ENCODE measurements at places on chromosomes 11 and 22.

GRCh38 chr11:30861531-30861930, 275.4 kb upstream of the MPPED2 start:
- no peak for DNase-seq

- DNase-seq = peak; percentile 29
Observed at GRCh38 chr11:88329563-88330250, 7.8 kb downstream of the CTSC start.

DNA sequence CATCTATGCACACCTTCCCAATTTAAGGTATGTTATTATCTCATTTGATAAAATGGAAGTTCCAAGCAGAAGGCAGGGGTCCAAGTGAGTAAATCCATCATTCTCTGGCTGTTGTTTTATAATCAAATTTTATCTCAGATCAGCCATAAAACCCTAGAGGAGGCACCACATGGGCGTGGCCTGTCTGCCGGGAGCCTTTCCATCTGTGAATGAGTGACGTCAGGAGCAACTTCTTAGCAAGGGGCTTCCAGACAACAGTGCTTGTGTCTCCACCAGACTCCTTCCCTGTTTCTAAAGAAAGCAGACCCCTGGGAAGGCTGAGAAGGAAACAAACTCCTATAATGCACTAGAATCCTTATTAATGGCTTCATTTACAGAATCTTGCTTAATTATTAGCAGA, 13.5 kb downstream of the SEZ6L start:
- DNase-seq = no peak

GRCh38 chr22:20745119-20745518, 28.8 kb upstream of the SERPIND1 start:
- DNase-seq = no peak

GRCh38 chr11:115965767-115966504, 461.7 kb upstream of the CADM1 start:
- no peak for DNase-seq

DNA sequence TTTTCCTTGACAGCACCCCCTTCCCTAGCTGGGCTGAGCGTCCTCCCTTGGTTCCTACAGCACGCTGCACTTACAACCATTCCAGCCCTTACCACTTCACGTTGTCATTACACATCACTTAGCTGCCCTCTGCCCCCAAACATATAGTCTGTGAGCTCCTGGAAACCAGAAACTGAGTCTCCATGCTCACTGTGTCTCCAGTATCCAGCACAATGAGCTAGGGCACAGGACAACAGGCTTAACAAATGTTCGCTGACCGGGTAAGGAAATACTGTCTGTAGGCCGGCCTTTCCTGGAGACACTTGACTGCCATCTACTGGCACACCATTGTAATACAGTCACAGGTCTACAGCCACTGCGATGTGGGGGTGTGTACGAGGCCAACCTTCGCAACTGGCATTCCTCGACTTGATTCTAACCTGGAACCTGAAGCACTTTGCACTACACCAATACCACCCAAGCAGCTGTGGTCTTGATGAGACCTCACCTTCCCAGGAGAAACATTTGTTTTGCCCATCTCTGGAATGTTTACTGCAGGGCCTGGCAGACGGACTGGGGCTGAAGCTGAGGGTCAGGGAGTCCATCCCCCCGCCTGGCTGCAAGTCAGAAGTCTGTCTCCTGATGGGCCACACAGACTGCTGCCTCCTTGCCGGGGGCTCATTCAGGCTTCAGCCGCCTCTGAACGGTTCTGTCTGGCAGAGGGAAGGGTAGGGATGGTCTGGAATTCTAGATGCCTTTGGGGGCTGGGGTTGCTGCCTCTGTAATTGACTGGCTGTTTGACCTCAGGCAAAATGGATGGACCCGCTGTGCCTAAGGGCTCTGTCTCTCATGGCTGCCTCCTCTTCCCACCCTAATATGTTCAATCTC, 72.0 kb downstream of the SYN3 start:
- DNase-seq = peak; percentile 91

DNA sequence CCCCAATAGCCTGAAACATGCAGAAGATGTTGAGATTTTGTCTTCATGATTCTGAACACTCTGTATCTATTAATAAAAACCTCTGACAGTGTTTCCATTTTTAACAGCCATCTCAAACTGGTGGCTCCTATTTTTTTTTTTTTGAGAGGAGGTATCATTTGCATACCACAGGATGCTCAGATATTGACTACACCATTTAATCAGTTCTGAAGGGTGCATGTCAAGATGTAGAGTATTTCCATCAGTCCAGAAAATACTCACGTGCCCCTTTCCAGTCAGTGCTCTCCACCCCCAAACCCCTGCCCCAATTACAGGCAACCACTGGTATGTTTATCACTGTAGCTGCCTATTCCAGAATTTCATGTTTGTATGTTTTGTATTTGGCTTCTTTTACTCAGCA, 85.3 kb upstream of the SORL1-AS1 start:
- no peak for DNase-seq

DNA sequence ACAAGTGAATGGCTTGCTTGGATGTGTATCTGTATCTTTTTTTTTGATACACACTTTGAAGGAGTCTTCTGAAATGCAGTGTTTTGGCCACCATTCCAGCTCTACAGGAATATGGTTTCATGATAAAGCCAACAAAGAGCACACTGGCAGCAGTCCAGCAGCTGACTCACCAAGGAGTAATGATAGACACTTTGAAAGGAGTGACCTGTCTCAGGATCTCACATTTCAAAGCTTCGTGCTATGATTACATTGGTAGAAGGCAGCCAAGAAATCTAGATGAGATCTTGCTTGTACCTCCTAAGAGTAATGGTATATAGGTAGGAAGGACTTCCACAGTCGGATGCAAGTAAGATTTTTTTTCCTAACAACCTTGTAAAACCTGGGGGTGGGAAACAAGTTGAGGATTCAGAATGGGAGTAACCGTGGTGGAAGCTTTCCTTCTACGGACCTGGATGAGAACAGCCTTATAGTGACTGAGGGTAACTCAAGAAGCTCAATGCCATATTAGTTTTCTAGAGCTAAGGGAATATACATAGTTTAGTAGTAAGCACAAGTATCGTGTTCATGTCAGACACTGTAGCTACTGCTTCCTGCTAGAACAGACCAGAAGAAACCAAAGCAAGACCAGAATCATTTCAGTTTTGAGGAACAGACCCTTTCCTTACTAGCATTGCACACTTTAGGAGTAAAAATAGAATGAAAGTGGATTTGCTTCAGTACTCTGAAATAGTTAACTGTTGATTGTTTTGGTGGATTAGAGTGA, 25.0 kb downstream of the MTMR3 start:
- DNase-seq = peak; percentile 88

DNA sequence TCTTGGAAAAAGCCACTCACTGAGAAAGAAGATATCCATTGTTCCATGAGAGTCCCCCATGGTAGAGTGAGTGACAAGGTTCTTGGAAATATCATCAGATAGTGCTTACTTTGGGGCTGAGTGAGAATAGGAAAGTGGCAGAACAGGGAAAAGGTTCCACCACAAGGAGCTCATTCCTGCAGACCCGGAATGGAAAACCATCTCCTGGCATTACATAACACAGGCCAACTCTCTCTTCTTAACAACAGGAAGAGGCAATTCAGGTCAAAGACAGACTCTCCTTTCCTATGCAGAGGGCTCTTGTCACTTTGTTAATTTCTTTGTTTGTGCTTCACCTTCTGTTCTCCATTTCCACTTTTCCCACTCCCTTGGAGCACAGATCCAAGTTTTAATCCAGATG, 259.7 kb downstream of the KIRREL3 start:
- no peak for DNase-seq

DNA sequence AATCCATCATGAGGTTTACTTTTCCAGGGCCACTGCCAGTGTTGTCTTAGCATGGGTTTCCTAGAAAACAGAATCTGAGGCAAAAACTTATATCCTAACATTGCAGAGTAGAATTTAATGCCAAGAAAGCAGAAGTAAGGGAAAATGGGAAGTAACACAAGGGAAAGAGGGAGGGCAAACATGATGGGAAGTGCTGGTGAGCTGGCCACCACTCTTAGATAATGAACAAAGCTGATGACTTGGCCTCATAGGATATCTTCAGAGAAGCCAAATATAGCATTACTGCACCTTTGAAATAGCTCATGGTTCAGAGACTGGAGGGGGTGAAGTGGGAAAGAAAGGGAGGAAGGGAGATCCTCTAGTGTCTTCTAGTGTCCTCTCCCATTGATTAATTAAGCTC, 24.8 kb upstream of the CALCB start:
- DNase-seq = no peak

- peak; percentile 16 for DNase-seq
Observed at GRCh38 chr22:19844377-19845053, 10.2 kb downstream of the GNB1L start.

DNA sequence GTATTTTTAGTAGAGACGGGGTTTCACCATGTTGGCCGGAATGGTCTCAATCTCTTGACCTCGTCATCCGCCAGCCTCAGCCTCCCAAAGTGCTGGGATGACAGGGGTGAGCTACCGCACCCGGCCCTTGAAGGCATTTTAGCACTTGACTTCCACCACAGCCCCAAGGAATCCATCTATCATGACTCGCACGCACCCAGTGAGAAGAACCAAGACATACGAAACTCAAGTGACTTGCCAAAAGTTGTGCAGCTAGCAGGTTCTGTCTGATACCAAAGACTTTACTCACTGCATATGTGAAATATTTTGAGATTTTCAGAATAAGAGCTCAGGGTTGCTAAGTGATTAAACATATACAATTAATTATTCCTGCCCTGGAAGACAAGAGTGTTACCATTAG, 21.0 kb downstream of the FLI1 start:
- peak; percentile 59 for DNase-seq

Measured in kidney (tissue), 22 donors.